ENCODE measurements at places on chromosomes 7 and 10.

DNA sequence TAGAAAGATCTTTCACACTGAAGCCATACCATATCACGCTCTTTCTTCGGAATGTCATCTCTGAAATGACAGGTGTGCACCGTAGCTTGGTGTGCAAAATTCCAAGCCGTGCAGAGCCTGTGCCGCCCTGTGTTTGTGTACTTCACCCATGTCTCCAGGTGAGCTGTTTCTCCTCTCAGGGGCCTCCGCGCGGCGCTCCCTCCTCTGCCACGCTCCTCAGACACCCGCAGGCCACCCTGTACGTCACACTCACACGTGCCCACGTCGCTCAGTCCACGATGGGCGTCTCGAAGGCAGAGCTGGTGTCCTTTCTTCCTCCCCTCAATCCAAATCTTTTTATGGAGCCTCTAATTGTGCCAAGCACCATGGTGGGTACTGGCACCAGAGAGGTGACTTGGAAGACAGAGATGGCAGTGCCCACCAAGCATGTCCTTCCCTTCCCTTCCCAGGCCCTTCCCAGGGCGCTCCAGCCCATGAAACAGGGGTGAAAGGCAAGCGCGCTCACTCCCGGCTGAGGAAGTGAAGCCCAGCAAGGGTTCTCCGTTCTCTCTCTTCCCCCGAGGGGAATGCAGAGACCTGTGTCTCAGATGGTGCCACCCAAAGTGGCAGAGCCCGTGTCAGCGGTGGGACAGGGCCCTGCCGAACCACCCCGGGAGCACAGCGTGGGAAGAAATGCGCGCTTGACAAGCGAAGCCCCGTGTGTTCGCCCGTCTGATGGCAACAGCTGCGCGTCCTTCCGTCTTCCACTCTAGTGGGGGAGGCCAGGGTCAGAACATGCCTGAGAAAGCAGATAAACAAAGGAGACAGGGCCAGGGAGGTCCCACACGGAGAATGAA, 292.5 kb upstream of the SHH start:
- DNase-seq, result no peak

DNA sequence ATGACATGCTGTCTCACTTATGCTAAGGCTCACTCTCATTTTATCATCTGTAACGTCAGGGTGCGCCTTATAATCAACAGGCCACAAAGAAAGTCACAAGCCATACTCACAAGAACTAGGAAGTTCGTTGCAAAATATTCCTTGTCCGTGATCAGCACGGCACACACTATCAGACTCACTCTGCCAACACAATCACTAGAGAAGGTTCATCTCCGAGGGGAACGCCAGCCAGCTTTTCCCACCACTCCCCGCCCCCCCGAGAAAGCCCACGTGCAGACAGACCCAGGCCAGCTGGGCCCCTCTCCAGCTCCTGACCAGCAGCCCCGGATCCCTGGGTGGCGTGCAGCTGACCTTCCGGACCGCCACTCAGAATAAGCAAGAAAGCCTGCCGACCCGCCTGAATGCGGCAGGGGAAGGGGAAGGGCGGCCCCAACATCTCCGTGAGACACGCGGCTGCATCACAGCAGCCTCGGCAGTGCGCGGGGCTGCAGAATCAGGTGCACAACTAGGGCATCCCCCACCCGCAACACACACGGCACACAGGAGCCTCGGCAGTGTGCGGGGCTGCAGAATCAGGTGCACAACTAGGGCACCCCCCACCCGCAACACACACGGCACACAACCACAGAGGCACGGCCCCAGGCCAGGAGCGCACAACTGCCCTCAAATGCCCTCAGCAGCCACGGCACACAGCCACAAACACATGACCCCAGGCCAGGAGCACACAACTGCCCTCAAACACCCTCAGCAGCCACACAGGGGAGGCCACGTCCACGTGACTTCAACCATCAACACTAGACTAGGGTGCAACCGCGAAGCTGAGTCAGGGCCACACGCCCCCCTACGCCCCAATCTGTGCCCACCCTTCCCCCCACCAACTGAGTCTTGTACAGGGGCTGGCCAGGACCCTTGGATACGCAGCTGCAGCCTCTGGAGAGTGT, 2.5 kb upstream of the GPR146 start:
- DNase-seq, result no peak

GRCh38 chr10:59908808-59909143, 2.4 kb upstream of the CCDC6 start:
- no peak for DNase-seq

DNA sequence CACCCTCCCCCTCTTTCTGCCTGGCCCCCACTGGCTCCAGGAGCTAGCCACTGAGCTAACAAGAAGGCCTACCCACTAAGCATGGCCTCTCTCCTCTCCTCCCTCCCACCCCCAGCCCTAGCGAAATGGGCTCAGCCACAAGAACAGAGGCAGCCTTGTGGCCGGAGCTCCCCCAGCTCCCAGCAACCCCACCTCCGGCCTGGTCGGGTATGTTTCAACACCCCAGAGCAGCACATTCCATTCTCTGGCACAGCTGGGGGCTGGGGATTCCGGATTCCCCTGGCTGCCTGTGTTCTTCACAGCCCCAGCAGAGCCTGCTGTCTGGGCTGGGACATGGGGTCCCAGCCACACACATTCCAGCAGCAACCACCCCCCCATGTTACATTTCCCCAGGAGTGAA, 9.0 kb downstream of the SFRP5 start:
- DNase-seq, result no peak

DNA sequence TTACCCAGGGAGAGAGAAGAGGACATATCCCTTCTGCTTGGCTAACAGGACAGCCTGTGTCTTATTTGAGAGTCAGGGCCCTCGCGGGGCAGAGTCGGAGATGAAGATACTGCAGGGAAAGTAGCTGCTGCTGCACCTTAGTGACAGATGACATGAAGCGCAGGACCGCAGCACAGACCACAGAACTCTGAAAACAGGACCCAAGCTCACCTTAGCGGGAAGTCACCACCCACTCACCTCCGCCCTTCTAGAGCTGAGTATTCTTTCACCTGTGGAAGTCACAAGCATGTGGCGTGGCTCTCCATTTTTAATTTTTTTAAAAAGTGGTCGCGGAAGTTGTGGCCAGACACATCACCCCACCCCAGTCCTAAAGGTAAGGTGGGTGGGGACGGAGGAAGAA, 191.4 kb downstream of the FAM107B start:
- no peak for DNase-seq

- DNase-seq, result no peak
Observed at GRCh38 chr7:37315772-37316715, 132.6 kb downstream of the ELMO1 start.

GRCh38 chr10:65861249-65861648, 1064.6 kb upstream of the LRRTM3 start:
- DNase-seq, result no peak

GRCh38 chr7:16592395-16592794, 53.2 kb downstream of the ANKMY2 start:
- DNase-seq, result no peak

GRCh38 chr10:47081264-47081663, 170.0 kb downstream of the PTPN20 start:
- no peak for DNase-seq

GRCh38 chr7:17009933-17010332, 128.2 kb upstream of the AGR3 start:
- no peak for DNase-seq

GRCh38 chr10:17217631-17218232, 10.3 kb upstream of the VIM start:
- DNase-seq, result no peak

- DNase-seq, result no peak
Observed at GRCh38 chr10:68163735-68164134, 54.4 kb downstream of the MYPN start.

Data from renal pelvis (tissue), 12 donors.